Progenitor cell of endocrine pancreas (in vitro differentiated cells): ENCODE measurements at places on chromosomes 7 and 10. TPM values are rescaled to one million over a fixed set of nuclear protein-coding genes. Genes with fewer than 3 reads are reported as not detected.

AKR1D1 gene
- 3.4 and 5.4 TPM in 2 replicates for total RNA-seq

LAMB1 gene
- 275 and 307 TPM in 2 replicates for total RNA-seq

CNPY1 gene
- total RNA-seq: not detected in 2 replicates

PDLIM1 gene
- total RNA-seq: 113 and 118 TPM in 2 replicates

EPDR1 gene
- 1.8 and 2.8 TPM in 2 replicates for total RNA-seq

FEZF1 gene
- total RNA-seq: not detected in 2 replicates

ZNF365 gene
- not detected in 2 replicates for total RNA-seq

SH3PXD2A gene
- total RNA-seq: 25.5 and 28.0 TPM in 2 replicates

COL1A2 gene
- total RNA-seq: 14.8 and 26.2 TPM in 2 replicates

DKK1 gene
- 2.5 and 4.7 TPM in 2 replicates for total RNA-seq

HTR5A gene
- total RNA-seq: not detected in 2 replicates

LRRC17 gene
- total RNA-seq: 1.3 and 2.3 TPM in 2 replicates

ABCA13 gene
- total RNA-seq: 0.07 and 0.12 TPM in 2 replicates

FAM25G gene
- not detected in 2 replicates for total RNA-seq

SLC26A4 gene
- 0.42 and 0.43 TPM in 2 replicates for total RNA-seq

- H3K36me3 ChIP-seq: no peaks in the 10 kb centered on the region
- DNase-seq: no peak
- H3K4me3 ChIP-seq: no peak overlapping the region
- H3K4me1 ChIP-seq: peaks cover 4% of the 10 kb centered on the region
These were observed 36.7 kb upstream of the SHH start for GRCh38 chr7:155848691-155849669.

- no peak overlapping the region for H3K4me3 ChIP-seq
- no peaks in the 10 kb centered on the region for H3K4me1 ChIP-seq
- H3K27me3 ChIP-seq: peaks cover 46% of the 10 kb centered on the region
- no peak for DNase-seq
- H3K27ac ChIP-seq: no peak overlapping the region
These were observed 15.6 kb downstream of the CXCL12 start for GRCh38 chr10:44369296-44369695.

GRCh38 chr10:45008524-45009161, 7.9 kb downstream of the ZNF22 start:
- H3K36me3 ChIP-seq: peaks cover 12% of the 10 kb centered on the region
- H3K27ac ChIP-seq: no peak overlapping the region
- no peak for DNase-seq

- no peak for DNase-seq
- H3K27me3 ChIP-seq: no peaks in the 10 kb centered on the region
- H3K36me3 ChIP-seq: no peaks in the 10 kb centered on the region
- no peak overlapping the region for H3K4me3 ChIP-seq
These were observed 23.7 kb downstream of the PRR15 start for GRCh38 chr7:29587195-29587808.

DNA sequence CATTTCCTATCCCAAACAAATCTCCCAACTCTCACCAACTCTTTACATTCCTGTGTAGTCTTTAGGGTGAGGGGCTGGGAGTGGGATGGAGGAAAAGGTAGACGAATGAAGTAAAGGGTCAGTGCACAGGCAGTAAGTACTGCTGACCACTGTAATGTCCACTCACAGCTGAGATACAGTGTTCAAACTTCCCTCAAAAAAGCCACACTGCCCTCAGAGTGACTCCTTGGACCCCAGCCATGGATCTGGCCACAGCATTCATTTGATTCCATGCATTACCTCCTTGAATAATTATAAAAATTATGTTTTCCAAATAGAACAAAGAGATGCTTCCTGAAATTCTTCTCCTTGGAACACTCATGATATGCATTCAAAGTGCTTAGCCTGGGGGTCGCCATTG, 19.8 kb upstream of the HIPK2 start:
- H3K27me3 ChIP-seq: no peaks in the 10 kb centered on the region
- H3K36me3 ChIP-seq: peaks cover 13% of the 10 kb centered on the region
- H3K4me1 ChIP-seq: peaks cover 5% of the 10 kb centered on the region

- no peaks in the 10 kb centered on the region for H3K36me3 ChIP-seq
- no peak overlapping the region for H3K27ac ChIP-seq
- H3K4me1 ChIP-seq: no peaks in the 10 kb centered on the region
- H3K27me3 ChIP-seq: no peaks in the 10 kb centered on the region
- H3K4me3 ChIP-seq: no peak overlapping the region
These were observed 209.1 kb downstream of the BICC1 start for GRCh38 chr10:58721601-58722281.

- H3K4me1 ChIP-seq: no peaks in the 10 kb centered on the region
- H3K4me3 ChIP-seq: no peak overlapping the region
- H3K36me3 ChIP-seq: no peaks in the 10 kb centered on the region
- DNase-seq: no peak
- no peak overlapping the region for H3K27ac ChIP-seq
These were observed 129.8 kb upstream of the FAM20C start for GRCh38 chr7:62361-63116.

GRCh38 chr10:86249794-86250193, 116.8 kb downstream of the GRID1 start:
- peaks cover 2% of the 10 kb centered on the region for H3K4me1 ChIP-seq
- H3K27ac ChIP-seq: no peak overlapping the region
- peaks cover 9% of the 10 kb centered on the region for H3K27me3 ChIP-seq
- H3K4me3 ChIP-seq: no peak overlapping the region
- no peak for DNase-seq

DNA sequence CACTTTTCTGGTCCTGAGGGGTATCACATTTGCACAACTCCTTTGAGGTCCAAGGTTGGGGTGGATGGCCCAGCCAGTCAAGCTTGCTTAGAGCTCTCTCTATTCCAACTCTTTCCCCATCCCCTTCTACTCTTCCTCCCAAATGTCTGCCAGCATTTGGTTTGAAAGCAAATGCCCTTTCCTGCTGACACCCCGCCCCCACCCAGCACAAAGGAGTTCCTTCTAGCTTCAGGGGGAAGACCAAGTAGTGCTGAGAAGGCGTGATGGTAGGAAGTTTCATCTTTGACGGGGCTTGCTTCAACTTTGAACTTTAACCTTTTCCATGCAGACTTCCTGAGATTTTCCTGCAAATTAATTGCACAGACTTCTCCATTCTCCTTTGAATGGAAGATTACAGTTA, 137.5 kb upstream of the TCF7L2 start:
- peaks cover 63% of the 10 kb centered on the region for H3K4me1 ChIP-seq
- H3K36me3 ChIP-seq: peaks cover 3% of the 10 kb centered on the region
- no peaks in the 10 kb centered on the region for H3K27me3 ChIP-seq
- DNase-seq: no peak
- H3K4me3 ChIP-seq: no peak overlapping the region

DNA sequence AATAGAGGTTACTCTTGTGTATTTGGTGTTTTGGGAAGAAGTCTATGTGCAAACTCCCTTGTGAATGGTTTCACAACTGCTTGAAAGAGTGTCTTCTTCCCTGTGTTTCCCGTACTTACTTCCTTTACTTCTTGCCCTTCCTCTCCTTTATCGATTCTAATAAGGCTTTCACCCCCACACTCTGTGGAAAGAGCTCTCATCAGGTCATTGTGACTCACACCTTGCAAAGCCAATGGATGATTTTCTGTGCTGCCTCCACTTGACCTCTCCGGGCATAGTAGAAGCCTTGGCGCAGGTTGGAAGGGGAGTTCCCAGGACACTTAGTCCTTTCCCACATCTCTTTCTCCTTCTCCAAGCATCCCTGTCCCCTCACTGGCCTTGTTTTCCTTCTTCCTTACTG, 6.2 kb upstream of the TSPAN15 start:
- no peak overlapping the region for H3K27ac ChIP-seq
- DNase-seq: no peak
- peaks cover 14% of the 10 kb centered on the region for H3K4me1 ChIP-seq
- H3K4me3 ChIP-seq: no peak overlapping the region
- H3K36me3 ChIP-seq: no peaks in the 10 kb centered on the region
- H3K27me3 ChIP-seq: peaks cover 4% of the 10 kb centered on the region

DNA sequence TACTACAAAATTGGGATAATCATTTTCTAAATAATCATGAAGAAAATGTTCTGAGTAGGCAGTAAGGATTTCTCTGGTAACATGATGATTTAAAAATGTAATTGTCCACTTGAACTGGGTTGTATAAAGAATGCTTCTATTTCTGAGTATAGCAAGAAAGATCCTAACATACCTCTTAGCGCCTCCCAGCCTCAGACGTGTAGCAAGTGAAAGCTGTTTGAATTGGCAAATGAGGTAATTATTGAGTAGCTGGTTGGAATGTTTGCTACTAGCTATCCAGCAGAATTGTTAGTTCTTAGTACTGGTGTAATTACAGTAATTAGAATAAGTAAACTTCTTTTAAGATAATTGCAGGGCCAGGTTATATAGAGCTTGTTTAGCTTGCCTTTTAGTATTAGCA, 47.9 kb downstream of the SEPTIN7 start:
- DNase-seq: no peak
- peaks cover 21% of the 10 kb centered on the region for H3K4me1 ChIP-seq
- H3K4me3 ChIP-seq: no peak overlapping the region

DNA sequence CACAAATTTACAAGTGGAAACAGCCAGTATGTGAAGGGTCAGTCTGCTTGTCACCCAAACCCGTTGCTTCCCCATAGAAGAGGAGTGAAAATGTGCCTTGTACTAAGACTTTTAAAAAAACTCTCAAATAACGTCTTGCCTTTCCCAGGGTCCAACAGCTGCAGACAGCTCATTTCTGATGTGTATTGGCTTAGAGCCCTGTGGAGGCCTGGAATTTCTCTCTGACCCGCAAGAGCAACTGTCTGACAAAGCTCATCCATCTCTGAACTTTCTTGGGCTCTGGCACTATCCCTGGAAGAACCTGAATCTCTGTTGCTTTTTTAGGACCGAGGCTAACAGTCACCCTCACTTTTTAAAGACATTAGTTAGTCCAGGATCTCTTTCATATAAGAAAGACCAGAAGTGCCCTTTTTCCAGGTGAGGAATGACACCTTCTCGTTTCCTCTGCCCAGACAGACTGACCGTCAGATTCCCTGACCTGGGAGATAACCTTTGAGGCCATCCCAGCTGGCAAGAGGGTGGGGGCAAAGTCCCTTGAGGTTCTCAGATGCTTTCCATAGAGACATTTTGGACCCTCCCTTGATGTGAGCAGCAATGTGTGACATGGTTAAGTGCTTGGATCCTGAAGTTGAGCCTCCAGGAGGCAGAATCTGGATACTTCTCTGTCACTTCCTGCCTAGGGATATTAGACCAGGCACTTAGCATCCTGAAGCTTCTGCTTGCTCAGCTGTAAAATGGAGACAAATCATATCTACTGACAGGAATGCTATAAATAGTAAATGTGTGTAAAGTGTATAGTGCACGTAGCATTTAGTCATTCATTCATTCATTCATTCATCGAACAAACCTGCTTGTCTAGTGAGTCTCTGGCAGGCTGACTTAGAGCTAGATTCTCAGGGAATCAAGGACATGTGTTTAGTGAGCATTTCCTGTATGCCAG, 4.5 kb upstream of the NODAL start:
- H3K27me3 ChIP-seq: peaks cover 57% of the 10 kb centered on the region
- no peak for DNase-seq
- H3K4me3 ChIP-seq: no peak overlapping the region
- no peaks in the 10 kb centered on the region for H3K36me3 ChIP-seq
- H3K4me1 ChIP-seq: peaks cover 7% of the 10 kb centered on the region
